A673 (cell line): ENCODE measurements at places on chromosomes 5 and 9. TPM values are rescaled to one million over a fixed set of nuclear protein-coding genes. Genes with fewer than 3 reads are reported as not detected.

PCDHA3 gene
- total RNA-seq, result 2.6 and 3.2 TPM in 2 replicates

GLRA1 gene
- not detected in 2 replicates for total RNA-seq

CCDC180 gene
- total RNA-seq, result 0.34 and 0.66 TPM in 2 replicates

PCAT7 gene
- 0.17 TPM in 1 of 2 replicates, not detected in the other for total RNA-seq

FREM1 gene
- total RNA-seq, result 4.2 and 5.1 TPM in 2 replicates

DOCK2 gene
- 1.8 and 2.2 TPM in 2 replicates for total RNA-seq

PCSK5 gene
- 0.17 and 0.26 TPM in 2 replicates for total RNA-seq

SH3PXD2B gene
- total RNA-seq, result 28.1 and 32.1 TPM in 2 replicates

DNA sequence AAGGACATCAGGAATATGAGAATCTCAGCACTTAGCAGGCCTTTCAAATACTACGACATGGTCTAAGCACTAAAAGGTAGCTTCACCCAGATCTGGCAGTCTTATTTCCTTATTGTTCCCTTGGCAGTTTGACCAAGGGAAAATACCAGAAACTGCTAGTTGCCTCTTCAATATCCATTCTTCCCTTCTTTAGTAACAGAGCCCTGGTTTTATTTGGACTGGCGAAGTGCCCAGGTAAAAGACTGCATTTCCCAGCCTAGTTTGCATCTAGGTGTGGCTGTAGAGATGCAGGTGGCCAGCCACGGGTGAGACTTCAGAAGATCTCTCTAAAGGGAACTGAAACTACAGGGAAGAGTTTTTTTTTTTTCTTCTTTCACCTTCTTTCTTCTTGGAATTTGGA lies 21.6 kb downstream of the DMRT2 start:
- DNase-seq, result no peak

GRCh38 chr5:154031937-154032489 lies 6.7 kb downstream of the FAM114A2 start:
- no peak for DNase-seq

- no peak for DNase-seq
These were observed 50.2 kb downstream of the FAM114A2 start for GRCh38 chr5:153988510-153988909.

DNA sequence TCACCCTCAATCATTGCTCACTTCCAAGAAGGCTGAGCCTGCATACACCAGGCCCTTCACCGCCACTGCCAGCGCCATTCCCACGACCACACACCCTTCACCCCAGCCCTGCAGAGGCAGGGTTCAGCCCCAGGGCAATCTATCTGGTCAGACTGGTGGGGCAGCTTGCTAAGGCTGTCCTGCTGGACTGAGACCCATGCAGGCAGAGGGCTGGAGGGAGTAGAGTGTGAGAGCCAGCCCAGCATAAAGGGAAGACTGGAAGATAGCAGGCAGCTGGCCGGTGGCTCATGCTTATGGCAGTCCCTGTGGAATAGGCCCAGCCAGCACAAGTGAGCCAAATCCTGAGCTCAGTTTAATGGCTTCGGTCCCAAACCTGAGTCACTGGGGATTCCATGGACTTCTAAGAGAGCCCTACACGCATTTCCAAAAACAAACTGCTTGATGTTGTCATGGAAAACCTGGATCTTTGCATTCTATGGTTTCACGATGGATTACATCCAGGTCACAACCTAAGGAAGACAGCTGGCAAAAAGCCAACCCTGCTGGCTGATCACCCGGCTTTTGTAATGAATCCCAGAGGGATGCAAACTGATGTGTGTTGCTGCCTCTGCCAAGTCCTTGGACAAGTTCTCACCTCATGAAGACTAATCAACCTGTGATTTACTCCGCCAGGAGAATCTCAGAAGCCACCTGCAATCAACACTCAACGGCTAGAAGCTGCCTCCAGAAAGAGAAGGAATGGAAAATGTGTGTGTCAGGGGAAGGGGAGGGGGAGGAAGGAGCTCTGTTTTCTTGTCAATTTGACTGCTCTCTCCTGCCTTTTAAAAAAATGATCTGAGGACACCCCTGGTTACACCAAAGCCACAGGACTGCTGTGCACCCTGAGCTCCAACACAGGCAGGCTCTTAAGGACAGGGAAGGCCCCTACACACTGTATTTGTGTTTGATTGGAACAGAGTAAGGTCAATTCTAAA lies 143.6 kb downstream of the LHFPL2 start:
- peak; percentile 43 for DNase-seq

DNA sequence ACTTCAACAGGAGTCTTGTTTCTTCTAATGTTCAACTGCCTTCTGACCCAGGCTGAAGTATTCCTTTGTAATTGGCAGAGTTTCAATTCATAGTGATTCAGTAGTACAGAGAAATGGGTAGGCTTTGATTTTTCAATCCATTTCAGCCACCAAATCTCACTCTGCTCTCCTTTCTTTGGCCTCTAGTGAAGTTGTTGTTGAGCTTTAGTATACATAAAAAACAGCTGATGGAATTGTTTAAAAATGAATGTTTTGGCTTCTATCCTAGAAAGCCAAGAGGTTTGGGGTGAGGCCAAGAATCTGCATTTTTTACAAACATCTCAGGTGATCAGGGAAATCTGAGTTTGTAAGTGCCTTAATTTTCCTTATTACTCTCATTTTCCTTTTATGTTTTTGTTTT lies 182.9 kb upstream of the MAP1B start:
- no peak for DNase-seq

DNA sequence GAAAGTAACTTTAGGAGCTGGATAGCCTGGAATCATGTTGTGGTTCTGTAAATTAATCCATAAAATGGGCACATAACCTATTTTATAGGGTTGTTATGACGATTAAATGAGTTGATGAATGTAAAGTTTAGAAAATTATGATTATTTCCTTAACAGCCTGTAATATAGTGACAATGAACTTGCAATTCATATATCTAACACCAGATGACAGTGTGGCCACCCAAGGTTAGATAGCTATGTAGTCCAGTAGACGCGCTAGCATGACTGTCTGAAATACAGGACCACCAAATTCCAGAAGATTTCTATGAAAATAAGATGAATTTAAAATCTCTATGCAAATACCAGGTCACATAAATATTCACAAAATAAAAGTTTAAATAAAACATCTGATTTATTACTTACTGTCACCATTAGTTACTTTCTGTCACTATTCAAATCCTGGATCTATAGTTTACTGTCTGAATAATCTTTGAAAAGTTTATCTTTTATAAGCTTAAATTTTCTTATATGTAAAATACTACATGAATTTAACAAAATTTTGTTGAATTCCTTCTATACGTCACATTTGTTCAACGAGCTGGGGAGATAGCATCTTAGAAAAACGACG lies 26.1 kb upstream of the MACIR start:
- peak; percentile 66 for DNase-seq

GRCh38 chr5:176879663-176880361 lies 19.3 kb downstream of the HK3 start:
- no peak for DNase-seq

- no peak for DNase-seq
These were observed 19.2 kb upstream of the ANKRD18A start for GRCh38 chr9:38639577-38639940.

- DNase-seq, result no peak
These were observed 8.3 kb upstream of the COMMD10 start for GRCh38 chr5:116076496-116076895.

DNA sequence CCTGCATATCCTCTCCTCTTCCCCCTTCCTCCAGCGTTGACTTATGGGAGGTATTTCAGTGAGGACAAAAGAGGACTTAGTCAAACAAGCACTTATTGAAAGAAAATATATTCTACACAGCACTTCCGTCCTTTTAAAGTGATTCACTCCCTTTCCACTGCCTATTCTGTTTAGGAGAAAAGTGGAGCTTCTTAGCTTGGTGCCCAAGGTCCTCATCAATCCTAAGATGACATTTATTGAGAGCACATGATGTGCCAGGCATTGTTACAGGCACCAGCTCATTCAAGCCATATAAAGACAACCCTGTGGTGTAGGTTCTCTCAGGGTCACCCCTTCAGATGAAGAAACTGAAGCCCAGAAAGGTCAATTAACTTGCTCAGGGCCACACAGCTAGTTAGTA lies 95.9 kb downstream of the KCNIP1 start:
- DNase-seq, result no peak

GRCh38 chr5:127521138-127521770 lies 3.8 kb downstream of the PRRC1 start:
- DNase-seq, result no peak

GRCh38 chr5:60916646-60917045 lies 28.2 kb downstream of the ERCC8 start:
- no peak for DNase-seq

DNA sequence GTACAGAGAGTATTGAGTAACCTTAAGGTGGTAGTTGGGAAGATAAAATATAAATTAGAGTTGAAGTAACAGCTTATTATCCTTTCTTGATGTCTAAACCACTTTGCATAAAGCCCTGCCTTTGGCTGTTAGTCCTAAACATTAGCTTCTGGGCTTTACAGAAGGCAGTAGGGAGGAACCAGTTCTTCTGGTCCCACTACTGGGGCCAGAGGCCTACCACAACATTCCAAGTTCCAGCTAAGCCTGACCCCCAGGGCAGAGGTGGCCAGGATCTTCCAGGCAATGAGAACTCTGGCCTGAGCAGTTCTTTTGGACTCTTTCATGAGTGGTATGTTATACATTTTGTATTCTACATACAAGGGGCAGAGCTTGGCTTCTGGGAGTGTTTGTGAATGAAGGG lies 26.1 kb downstream of the DNAI1 start:
- DNase-seq, result no peak

DNA sequence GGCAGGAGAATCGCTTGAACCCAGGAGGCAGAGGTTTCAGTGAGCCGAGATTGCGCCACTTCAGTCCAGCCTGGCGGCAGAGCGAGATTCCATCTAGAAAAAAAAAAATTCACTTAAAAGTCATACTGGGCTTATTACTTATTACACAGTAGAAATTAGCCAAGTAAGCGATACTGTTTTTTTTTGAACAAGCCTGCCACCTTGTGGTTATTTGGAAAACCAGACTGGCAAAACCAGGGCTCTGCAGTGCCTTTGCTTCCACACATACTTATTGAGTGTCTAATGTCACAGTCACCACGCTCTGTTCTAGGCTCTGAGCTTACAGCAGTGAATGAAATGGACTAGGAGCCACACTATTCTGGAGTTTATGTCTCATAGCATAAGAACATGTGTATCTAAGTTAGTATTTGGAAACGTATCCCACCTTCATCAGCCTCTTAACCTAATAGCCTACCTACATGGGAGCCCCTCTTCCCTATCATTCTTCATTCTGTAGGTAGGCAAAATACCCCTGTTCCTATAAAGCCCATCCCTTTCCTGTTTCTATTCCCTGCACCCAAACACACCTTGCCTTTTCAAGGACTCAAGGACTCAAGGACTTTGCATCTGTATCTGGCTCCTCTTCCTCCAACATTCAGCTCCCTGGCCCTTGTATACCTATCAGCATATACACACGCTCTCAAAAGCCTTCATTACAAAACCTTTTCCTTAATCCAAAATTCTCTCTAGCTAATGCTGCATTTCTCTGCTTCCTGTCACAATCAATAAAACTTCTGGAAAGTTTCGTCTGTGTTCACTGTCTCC lies 13.9 kb upstream of the BASP1 start:
- DNase-seq, result peak; percentile 91

DNA sequence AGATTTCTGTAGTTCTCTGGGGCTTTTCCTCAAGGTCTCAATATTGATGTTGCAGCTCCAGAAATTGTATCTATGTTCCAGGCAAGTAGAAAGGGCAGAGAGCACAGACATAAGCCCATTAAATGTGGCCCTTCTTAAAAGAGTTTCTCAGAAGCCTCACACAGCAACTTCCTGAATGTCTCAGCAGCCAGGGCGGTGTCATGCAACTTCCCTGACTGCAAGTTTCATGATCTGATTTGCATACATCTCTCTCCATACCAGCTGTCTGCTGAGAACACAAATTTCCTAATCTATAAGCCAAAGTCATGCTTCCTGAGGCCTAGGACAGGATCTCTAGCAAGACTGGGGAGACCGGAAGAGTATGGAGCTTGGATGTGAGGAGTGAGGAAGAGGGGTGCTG lies 13.0 kb downstream of the RGS7BP start:
- no peak for DNase-seq

GRCh38 chr5:120304663-120305062 lies 159.4 kb upstream of the PRR16 start:
- peak; percentile 1 for DNase-seq

DNA sequence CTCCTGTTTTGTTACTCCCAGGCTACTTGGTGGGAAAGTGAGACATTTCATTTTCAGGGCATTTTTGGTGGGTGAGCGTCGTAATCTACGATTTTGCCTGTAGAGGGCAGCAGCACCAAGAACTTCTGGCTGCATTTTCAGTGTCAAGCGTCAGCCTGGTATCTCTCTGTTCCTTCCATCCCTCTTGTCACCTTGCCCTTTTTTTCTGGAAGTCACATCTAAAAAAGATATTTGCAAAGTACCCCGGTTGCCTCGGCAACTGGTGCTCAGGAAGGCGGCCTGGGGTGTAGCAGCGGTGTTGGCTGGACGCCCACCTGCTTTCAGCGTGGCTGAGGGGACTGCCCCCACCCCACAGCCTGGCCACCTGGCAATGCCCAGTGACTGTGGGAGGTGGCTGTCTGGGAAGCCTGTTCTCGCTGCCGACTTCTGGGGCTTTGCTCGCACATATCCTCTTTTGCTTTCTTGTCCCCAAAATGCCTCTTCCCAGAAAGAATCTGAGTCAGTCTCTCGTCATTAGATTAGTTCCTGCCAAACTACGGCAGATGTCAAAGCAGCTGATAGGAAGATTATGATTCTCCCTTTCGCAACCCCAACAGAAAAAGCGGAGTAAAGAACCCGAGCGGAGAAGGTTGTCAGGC lies 84.5 kb downstream of the ACER2 start:
- DNase-seq, result peak; percentile 44

- no peak for DNase-seq
These were observed 207.8 kb upstream of the MAP3K1 start for GRCh38 chr5:56607551-56607950.

GRCh38 chr9:135990468-135991429 lies 29.6 kb upstream of the UBAC1 start:
- peak; percentile 80 for DNase-seq

DNA sequence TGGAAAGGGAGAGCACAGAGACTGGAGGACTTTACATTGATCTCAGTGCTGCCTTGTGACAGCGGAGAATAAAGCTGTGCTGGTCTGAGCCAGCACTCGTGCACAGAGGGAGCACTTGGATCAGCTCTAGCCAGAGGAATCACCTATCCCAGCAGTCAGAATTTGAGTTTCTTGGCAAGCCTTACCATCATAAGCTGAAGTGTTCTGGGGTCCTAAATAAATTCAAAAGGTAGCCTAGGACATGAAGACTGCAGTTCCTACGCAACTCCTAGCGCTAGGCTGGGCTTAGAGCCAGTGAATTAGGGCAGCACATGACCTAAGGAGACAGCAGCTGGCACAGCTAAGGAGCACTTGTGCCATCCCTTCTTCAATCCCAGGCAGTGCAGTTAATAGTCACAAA lies 119.5 kb downstream of the HMHB1 start:
- DNase-seq, result no peak

DNA sequence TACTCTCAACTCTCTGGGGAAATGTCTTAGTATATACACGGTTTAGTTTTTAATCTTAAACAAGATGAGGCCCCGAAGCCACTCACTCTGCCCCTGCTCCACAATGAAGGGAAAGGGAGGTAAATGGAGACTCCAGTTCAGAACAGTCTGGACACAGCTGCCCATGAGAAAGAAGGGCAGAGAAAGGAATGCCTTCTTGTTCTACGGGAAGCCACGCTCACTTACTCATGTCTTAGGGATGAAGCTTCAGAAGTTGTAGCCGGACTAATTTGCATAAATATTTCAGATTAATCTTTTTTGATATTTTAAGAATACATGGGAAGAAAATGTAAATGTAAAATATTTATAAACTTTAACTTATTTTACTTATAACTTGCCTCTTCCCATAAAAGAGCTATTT lies 94.0 kb downstream of the COL23A1 start:
- no peak for DNase-seq

GRCh38 chr5:150734579-150735384 lies 24.0 kb downstream of the DCTN4 start:
- DNase-seq, result peak; percentile 29

- DNase-seq, result no peak
These were observed 434.4 kb downstream of the PDE4D start for GRCh38 chr5:59458966-59459729.
